Osteocyte (in vitro differentiated cells): ENCODE measurements at places on chromosomes 13 and 19.

GRCh38 chr13:49063497-49063896, 87.8 kb downstream of the FNDC3A start:
- H3K27me3 ChIP-seq = no peaks in the 10 kb centered on the region
- DNase-seq = no peak
- H3K36me3 ChIP-seq = peaks cover 3% of the 10 kb centered on the region
- H3K27ac ChIP-seq = peak overlapping the region; percentile 74

GRCh38 chr19:44180968-44181367, 16.1 kb downstream of the ZNF226 start:
- H3K4me3 ChIP-seq = no peak overlapping the region
- no peak overlapping the region for H3K27ac ChIP-seq
- H3K27me3 ChIP-seq = no peaks in the 10 kb centered on the region
- peaks cover 20% of the 10 kb centered on the region for H3K36me3 ChIP-seq
- no peaks in the 10 kb centered on the region for H3K4me1 ChIP-seq

- peaks cover 8% of the 10 kb centered on the region for H3K4me1 ChIP-seq
- H3K27ac ChIP-seq = no peak overlapping the region
- H3K36me3 ChIP-seq = no peaks in the 10 kb centered on the region
- peak overlapping the region; percentile 68 for H3K4me3 ChIP-seq
Observed at GRCh38 chr13:44374348-44374712, 706 bp downstream of the SERP2 start.

DNA sequence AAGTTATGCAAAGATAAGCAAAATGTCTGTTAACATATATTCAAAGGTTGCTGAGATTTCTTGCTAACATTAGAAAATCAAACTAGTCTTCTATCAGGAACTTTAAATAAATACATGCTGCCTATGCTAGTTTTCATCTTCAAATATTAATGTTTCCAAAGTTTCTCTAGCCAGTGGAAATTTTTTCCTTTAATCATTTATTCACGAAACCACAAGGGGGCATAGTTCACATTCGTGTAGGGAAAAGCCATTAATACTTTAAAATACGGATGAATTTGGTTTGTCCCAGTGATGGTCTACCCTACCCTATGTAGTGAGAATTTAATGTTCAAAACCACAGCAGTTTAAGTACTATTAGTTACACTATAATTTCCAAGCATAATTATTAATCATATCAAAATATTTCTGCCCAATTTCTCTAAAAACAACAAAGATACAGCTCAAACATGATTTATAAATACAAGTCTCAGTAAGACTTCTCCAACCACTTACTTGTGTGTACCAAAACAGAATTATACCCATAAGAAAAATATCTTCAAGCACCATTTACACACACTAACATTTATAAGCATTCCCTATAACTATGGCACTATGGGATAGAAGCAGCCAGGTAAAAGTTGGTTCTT, 16.2 kb downstream of the NUFIP1 start:
- H3K27ac ChIP-seq = no peak overlapping the region
- H3K27me3 ChIP-seq = no peaks in the 10 kb centered on the region
- peaks cover 4% of the 10 kb centered on the region for H3K36me3 ChIP-seq
- no peak for DNase-seq
- no peak overlapping the region for H3K4me3 ChIP-seq
- H3K4me1 ChIP-seq = peaks cover 9% of the 10 kb centered on the region

- H3K27me3 ChIP-seq = no peaks in the 10 kb centered on the region
- H3K4me3 ChIP-seq = no peak overlapping the region
- H3K36me3 ChIP-seq = peaks cover 12% of the 10 kb centered on the region
- no peak overlapping the region for H3K27ac ChIP-seq
Observed at GRCh38 chr19:18666784-18667183, 16.7 kb upstream of the CRTC1 start.
